ENCODE measurements at places on chromosomes 11 and 22. TPM values are rescaled to one million over a fixed set of nuclear protein-coding genes. Genes with fewer than 3 reads are reported as not detected.

- DNase-seq: peak; percentile 4
Measured at GRCh38 chr22:22752556-22753477, 108.4 kb downstream of the GGTLC2 start.

PRR33 gene
- total RNA-seq: not detected

GRCh38 chr22:37549704-37550059, 10.6 kb upstream of the CDC42EP1 start:
- no peak for DNase-seq

DNA sequence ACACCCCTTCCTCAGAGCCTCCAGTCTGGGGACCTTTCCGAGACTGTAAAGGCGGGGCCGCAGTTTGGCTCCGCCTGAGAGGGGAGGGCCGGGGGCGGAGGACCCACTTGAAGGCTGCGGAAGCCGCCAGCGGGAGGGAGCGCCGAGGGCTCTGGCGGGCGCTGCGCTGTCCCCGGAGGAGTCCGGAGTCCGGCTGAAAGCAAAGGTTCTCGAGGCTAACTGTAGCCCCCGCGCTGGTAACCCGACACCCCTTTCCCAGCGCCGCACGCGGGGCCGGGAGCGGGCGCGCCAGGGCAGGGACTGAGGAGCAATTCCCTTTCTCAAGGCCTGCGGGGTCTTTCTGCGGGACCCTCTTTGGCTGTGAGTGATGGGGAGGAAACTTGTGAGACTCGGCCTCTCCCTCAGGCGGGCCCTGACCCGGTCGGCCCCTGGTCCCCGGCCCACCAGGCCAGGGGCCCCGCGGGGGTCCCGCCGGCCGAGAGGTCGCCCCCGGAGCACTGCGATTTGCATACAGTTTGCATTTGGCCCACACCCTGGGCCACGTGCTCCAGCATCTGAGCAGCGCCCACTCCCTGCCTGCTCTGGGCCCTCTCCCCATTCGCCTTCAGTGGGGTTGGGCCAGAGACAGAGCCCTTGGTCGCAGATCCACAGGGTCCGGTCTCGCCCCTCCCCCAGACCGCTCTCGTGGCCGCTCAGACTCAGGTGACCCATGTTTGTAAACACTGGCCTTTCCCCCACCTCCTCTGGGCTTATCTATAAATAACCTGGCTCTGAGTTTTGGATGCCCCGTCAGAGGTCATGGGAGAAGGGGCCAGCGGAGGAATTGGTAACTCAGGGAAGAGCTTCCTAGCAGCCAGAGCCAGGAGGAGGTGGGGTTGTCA, 519 bp upstream of the ART5 start:
- peak; percentile 52 for DNase-seq

All from PC-3 (cell line).